ENCODE measurements at places on chromosomes 13 and 19.

DNA sequence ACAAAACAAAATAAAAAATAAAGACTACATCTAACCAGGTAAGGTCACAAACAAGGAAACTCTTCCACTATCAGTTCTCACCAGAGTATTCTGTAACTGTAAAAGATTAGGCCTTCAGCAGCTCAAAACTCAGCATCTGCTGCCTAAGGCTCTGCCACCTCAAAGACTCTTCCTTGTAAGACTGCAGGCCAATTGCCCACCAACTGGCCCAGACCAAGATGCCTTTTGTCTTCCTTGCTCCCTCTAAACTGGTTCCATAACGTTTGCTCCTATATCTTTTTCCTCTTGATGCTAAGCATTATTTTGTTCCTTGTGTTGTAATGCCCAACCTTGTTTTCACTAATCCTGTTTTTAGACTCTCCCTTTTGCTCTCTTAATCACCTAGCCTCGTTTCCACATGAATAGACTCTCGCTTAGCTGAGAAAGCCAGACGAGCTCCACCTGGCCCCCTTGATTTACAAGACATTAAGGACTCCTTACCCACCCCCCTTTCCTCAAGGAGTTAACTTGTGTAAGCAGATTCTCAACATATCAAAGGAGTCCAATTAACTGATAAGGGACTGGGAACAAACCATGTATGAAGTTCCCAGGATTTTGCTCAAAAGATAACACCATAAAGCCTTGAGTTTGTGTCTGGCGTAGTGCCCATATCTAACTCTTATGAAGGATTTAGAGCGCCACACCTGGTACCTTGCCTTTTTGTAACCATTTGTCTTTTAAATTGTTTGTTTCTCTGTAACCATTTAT, 1.5 kb downstream of the ZNF814 start:
- DNase-seq: no peak

GRCh38 chr13:75250526-75251178, 231.3 kb downstream of the TBC1D4 start:
- DNase-seq: peak; percentile 9

DNA sequence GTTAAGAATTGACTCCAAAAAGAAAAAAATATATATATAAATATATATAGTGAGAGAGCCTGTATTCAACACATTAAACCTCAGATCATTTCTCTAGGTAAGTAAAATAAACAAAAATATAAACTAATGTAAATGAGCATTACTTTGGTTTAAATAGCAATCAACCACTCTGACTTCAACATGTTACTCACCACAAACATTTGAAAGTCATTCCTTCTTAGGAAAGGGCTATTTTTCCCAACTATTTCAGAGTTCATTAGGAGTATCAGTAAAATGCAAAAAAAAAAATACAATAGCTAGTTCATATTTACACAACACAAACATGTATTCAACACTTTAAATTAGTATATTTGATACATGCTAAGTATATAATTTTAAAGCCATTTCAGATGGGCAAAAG, 40.5 kb downstream of the KLF12 start:
- peak; percentile 14 for DNase-seq

DNA sequence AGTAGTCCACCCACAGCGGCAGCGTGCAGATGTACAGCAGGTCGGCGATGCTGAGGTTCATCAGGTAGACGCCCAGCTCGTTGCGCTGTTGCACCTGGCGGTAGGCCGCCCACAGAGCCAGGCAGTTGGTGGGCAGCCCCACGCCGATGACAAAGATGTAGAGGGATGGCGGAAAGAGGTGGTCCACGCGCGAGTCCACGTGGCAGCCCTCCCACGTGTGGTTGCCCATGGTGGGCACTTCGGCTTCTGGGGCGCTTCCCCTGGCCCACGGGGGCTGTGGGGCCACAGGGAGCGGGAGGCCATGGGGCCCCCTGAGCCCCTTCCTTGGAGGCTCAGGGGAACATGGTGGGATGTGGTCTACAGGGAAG, 7.0 kb upstream of the OPA3 start:
- no peak for DNase-seq

GRCh38 chr19:30276883-30277280, 95.3 kb upstream of the ZNF536 start:
- DNase-seq: no peak

- no peak for DNase-seq
Observed at GRCh38 chr13:43057653-43058317, 34.4 kb downstream of the DNAJC15 start.

DNA sequence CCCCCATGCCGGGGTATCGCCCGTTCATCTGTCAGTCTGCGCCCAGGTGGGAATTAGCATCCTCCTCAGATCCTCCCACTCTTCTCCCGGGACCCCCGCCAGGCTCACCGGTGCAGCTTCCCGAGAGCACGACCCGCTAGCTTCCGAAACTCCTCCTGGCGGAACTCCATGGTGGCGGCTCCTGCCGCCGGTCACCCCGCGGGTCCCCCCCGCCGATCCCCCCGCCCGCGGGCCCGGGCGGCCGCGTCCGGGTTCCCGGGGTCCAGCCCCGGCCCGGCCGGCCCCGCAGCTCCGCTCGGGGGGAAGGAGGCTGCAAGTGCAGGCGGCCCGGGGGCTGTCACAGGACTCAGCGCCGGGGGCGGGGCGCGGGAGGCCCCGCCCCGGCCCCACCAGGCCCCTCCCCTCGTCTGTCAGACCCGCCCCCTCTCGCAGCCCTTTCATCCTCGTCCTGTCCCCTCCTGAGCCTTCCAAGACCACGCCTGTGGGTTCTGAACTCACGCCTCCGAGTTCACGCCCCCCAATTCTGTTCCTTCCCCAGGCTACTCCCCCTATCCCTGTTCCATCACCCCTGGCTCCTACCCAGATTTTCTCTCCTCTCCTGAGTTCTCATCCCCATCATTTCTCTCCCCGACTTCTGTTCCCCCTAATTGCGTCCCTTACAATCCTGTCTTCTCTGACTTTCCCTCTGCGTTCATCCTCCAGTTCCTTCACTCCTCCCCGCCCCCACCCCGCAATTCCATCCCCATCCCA, at the start of gene SLC17A7:
SLC17A7 (minus strand) TSS at position 318 of the 750 bp plus-strand sequence; CDS start at position 170, 148 bp downstream.
- DNase-seq: peak; percentile 72

GRCh38 chr19:4368128-4368820, 24.9 kb downstream of the MPND start:
- no peak for DNase-seq

DNA sequence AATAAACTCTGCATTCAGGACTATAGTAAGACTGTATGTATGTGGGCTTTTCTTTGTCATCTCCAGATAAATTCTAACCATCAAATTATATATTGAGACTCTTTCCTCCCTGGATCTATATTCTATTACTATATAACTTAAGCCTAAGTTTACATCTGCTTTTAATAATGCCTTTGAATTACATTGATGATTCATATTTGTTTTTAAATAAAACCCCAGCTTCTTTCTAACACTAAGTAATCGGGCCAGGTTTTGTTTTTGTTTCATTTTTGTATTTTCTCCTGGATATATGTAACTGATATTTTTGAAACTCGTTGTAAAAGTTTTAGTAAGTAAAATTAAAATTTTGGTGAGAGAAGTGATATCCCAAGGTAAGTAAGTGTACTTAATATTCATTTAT, 1599.1 kb downstream of the PCDH9 start:
- DNase-seq: no peak

- DNase-seq: peak; percentile 98
Observed at GRCh38 chr19:38930776-38931520, at the start of gene MRPS12. Gene MRPS12, plus strand, starts transcription at chr19:38930944. Its CDS starts 351 bp downstream, at chr19:38931295.

All from AG20443 (cell line).